ENCODE measurements at places on chromosomes 5 and 9.

DNA sequence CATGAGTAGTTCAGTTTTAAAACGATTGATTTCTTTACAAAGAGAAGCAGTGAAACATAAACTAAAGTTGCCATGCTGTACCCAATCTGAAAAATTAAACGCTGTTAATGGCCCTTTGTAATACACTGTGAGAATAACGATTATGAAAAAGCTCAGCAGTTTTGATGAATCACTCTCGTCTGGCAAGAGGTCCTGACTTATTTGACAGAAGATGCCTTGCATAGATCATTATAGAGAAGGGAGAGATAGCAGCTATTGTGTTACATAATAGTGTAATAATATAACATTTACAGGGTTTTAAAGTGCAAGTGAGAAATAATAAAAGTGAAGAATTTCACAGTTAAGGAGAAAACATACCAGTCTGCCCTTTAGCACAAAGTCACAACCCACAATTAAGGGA, 361.5 kb upstream of the CDH10 start:
- DNase-seq = no peak

- no peak for DNase-seq
These were observed 158.0 kb downstream of the CDK5RAP2 start for GRCh38 chr9:120421977-120422376.

GRCh38 chr9:98402019-98402840, 146.8 kb upstream of the TBC1D2 start:
- no peak for DNase-seq

GRCh38 chr5:39446231-39446630, 21.5 kb upstream of the DAB2 start:
- DNase-seq = no peak

GRCh38 chr5:105836887-105837286, 1833.8 kb downstream of the EFNA5 start:
- no peak for DNase-seq

- no peak for DNase-seq
These were observed 24.6 kb downstream of the CAMK2A start for GRCh38 chr5:150264667-150265603.

GRCh38 chr5:148687427-148687826, 33.1 kb upstream of the HTR4 start:
- no peak for DNase-seq

DNA sequence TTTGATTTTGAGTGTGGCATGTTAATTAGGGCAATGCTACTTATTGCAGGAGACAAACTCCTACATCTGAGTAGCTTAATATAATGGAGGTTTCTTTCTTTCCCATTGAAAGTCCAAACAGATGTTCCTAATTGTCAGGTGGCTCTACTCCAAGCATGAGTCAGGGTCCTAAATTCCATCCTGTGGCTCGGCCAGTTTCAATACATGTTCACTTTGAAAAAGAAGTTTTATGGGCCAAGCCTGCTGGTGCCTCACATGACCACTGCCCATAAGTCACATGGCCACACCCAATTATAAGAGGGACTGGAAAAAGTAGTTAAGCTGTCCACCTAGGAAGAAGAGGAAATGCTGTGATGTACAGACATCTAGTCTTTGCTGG, 170.4 kb downstream of the ARRDC3 start:
- no peak for DNase-seq

- no peak for DNase-seq
These were observed 103.5 kb downstream of the MAPKAP1 start for GRCh38 chr9:125603478-125604021.

- DNase-seq = no peak
These were observed 1.2 kb downstream of the FGF18 start for GRCh38 chr5:171420431-171421241.

DNA sequence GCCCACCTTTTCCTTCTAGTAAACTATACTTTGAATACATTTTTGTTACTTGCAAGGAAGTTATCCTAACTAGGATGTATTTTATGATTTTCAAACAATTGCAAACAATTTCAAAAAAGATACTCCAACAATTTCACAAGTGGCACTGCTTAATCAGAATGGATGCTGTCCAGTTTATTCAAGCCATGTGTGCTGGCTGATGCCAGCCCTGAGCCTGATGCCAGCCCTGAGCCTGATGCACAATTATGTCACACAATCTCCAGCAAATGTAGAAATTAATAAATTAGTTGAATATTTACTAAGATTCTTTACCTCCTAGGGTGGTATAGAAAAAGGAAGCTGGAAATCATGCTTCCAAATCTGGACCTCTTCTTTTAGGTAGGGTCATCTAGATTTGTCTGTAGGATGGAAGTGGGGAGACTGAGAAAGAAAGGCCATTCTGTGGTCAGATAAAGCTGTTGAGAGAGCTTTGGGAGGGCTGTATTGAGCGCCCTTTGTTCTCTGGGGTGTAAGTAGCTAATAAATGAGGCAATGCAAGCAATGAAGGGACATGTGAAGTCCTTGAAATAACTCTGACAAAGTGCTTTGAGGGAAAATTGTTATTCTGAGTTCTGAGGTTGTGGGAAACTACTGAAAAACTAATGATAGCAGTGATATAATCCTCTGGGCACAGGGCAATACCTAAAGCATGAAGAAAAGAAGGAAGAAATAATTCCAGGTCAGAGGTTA, 5.8 kb upstream of the C6 start:
- DNase-seq = no peak

DNA sequence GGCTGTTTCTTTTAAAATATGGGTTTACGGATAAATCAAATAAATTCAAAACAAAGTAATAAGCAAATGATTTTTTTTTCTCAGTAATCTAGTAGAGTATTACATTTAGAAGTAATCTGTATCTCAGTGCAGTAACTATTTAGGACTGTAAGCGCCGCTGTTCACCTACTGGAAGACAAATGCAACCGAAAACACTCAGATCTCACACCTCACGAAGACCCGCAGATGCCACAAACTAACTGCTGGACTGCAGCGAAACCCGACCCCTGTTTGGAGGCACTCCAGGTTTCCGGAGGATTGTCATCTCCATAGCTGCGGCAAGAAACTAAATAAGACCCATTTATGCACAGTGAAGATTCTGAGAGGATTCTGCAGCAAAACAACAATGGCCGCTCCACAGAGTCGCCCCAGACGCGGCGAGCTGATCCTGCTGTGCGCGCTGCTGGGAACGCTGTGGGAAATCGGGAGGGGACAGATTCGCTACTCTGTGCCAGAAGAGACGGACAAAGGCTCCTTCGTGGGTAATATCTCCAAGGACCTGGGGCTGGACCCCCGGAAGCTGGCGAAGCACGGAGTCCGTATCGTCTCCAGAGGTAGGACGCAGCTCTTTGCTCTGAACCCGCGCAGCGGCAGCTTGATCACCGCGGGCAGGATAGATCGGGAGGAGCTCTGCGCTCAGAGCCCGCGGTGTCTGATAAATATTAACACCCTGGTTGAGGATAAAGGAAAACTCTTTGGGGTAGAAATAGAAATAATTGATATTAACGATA, at the start of gene PCDHGA8:
Gene PCDHGA8, plus strand, starts transcription at position 205 of the 770 bp plus-strand sequence. Its CDS starts 181 bp downstream, at position 386.
- DNase-seq = no peak

DNA sequence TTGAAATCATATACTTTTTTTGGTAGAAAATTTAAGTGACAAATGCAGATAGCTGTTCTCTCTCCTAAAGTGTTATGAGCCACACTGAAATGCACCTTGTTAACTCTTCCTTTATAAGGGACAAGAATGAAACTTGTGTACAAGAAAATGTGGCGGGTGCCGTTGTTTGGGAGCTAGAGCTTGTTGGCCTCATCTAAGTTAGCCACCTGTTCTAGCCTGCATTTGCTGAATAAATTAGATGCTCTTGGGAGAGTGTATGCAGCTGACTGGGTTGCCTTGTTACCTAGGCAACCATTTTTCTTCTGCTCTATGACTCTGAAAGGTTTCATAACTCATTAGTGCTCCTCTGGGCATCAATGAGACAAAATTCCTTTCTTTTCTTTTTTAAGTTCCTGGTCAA, 174.3 kb downstream of the TAF11L14 start:
- no peak for DNase-seq

DNA sequence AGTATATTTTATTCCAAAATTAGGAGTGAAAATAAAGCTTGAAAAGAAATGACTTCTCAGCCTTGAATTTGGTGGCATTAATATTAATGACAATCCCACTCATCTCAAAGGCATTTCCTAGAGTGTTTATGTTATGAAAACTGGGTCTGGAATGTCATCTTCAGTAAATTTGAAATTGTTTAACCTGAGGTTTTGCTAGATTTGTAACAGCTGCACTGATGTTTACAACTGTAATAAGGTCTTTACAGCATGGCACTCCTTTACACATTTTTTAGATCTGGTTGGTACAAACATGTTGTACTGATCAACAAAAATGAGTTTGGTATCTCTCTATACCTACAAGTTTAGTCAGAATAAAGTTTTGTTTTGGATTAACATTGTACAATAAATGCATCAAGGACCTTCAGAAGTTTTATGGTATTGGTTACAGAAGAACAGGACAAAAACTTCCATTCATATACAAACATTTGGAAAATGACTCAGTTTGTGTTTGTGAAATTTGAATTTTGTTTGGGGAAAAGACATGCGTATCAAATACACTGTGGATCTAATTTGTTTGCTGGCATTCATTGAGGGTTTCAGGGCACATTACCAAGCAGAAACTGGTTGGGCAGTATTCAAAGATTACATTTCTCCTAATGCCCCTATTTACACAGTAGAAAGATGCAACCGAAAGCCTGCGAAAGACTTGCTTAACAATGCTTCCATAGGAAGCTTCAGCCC, 11.6 kb downstream of the FANCC start:
- no peak for DNase-seq

DNA sequence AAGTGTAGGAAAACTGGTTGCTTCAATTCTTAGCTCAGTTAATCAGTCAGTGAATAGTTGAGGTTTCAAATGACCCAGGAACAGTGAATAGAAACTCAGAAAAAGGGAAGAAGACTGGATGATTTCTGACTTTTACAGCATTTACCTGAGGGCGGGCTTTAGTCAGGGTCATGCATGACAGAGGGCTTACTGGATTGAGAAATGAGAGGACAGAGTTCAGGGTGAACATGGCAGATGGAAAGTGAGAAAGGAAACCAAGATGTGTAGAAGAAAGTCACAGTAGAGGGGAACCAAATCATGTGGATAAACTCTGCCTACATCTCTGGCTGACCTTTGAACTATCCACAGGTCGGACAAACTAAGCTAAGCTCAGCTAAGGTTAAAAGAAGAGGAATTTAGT, 596.0 kb downstream of the SEMA5A start:
- DNase-seq = no peak

Measured in NCI-H510A treated with DMSO at 0.1 percent for 48 hours (cell line).